ENCODE measurements at places on chromosomes 7 and 10.

- DNase-seq: no peak
Observed at GRCh38 chr7:18896343-18896975, 221.0 kb downstream of the TWIST1 start.

- no peak for DNase-seq
Observed at GRCh38 chr10:30630571-30630970, 1.0 kb upstream of the LYZL2 start.

DNA sequence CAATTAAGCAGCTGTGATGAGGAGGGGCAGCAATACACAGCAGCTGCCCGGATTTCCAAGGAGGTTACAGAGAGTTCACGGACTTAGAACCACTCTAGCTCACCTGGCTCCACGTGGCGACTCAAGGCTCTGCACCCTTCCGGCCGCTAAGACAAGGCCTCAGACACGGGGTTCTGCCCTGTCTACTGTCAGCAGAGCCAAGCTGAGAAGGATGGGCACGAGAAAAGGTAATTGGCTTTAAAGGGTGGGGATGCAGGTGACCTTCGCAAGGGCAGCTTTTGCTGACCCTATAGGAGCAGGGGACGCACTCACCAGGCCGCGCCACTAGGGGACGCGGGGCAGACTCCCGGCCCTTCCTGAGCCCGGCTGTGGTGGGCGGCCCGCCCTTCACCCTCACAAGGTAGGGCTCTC is 152.4 kb downstream of the KIF20B start:
- DNase-seq: no peak

DNA sequence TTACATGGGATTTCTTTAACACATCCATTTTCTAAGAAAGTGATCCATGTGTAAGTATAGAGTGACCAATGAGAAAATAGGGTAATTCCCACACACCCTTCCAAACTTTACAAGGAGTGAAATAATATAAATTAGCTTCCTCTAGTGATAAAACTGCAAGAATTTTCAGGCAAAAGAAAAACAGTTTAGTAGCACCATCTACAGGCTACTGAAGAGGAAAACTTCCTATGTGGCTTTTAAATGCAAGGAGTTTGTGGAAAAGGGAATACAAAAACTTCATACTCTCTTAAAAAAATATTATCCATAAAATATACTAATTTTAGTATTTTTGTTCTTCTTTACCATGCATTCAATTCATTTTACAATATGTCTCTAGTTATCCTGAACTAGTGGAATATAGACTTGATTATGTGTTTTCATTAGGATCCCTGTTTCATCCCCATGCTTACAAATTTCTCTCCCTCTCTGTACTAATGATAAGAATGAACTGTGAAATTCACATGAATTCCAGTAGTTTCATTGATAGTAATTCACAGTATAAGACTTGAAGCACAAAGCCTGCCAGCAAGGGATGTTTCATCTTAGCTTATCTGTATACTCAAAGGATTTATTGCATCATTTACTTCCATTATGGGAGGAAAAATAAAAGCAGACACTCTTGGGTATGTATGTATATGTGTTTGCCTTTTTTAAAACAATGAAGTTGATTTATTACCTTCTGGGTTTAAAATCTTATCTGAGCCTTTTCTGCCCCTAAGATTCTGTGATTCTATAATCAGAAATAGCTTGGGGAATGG is 442.9 kb downstream of the AUTS2 start:
- DNase-seq: no peak

- no peak for DNase-seq
Observed at GRCh38 chr10:8039321-8039881, 15.1 kb upstream of the GATA3 start.

- no peak for DNase-seq
Observed at GRCh38 chr10:98848361-98848760, 387.3 kb downstream of the HPSE2 start.

- no peak for DNase-seq
Observed at GRCh38 chr10:30233186-30233959, 115.7 kb downstream of the MTPAP start.

DNA sequence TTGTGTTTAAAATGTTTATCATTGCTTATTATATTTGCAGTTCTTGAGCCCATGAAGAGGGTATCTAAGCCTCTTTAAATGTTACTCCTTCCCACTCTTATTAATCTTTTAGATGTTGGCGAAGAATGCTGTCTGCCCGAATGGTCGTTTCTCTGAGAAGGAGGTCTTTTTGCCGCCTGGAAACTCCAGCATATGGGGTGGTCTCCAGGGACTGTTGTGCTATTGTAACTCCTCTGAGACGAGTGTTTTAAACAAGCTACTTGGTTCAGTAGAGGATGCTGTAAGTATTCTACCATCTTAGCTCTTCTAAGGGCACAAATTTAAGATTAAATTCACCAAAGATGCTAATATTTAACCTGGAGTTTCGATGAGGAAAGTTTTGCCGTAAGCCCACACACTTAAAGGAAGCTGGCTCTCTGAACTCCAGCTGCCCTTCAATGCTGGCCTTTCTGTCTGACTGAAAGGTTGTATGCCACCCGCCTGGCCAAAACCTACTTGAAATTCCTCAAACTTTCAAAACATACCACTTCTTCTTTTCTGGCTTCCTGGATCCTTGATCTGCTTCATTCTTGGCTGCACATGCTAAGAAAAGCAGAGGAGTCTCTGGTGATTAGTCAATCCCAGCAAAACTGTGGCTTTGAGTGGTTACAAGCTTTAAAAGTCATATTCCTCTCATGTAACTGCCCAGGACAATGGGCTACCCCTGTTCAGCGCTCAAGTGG is 74.7 kb downstream of the ABCA13 start:
- no peak for DNase-seq

GRCh38 chr7:7817748-7818147 is 99.3 kb upstream of the RPA3 start:
- no peak for DNase-seq

GRCh38 chr10:68795886-68796532 is 31.3 kb upstream of the STOX1 start:
- DNase-seq: no peak

GRCh38 chr10:47059606-47060311 is 148.5 kb downstream of the PTPN20 start:
- DNase-seq: no peak

DNA sequence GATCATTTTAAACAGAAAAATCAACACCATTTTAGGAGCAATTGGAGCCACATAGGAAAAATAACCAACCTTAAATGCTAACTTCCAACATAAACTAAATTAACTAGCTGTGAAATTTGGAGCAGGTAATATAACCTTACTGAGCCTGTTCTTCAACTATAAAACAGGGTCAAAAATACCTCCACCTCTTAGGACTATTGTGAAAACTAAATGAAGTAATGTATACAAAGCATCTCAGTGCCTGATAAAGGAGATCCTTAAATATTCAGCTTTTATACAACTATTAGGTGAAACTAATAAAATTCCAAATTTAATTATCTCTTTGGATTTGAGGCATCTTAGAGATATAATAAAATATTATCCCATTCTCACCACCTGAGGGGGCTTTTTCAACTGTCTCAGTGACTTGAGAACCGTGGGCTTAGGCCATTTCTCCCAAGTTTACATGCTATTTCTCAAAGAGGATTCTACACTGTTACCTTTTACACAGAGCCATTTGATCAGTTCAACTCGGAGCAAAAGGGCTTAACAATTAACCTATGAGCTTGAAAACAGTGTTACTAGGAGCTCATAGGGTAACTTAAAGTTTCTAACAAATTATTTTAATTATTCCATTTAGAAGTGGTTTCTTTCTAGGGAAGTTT is 165.0 kb upstream of the ASAH2 start:
- DNase-seq: no peak

- DNase-seq: no peak
Observed at GRCh38 chr7:11437994-11438393, 394.0 kb downstream of the THSD7A start.

GRCh38 chr10:49655099-49655498 is 24.4 kb upstream of the C10orf53 start:
- DNase-seq: no peak

GRCh38 chr10:121595806-121596688 is 2.2 kb downstream of the FGFR2 start:
- no peak for DNase-seq

DNA sequence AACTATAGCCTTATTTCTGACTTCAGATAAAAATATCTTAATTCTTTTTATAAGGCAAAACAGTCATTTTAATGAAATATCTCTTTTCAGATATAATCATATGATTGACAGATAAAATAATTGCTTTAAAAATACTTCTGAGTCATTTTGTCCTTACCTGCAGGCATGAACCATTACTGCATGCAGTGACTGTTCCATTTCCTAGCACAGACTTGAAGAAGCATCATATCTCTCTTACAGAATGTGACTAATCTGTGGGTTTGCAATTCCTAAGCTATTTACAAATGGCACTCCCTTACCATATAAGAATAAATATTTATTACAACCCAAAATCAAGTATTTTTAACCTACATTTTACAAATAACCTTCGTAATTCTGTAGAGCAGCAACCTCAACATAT is 120.7 kb downstream of the SRPK2 start:
- DNase-seq: no peak
